ENCODE measurements at places on chromosomes 2 and 18.

- DNase-seq: no peak
Observed at GRCh38 chr18:35923939-35924684, 48.4 kb upstream of the RMP24 start.

- no peak for DNase-seq
Observed at GRCh38 chr2:40164736-40165508, 287.0 kb downstream of the SLC8A1 start.

GRCh38 chr2:1747065-1747941 lies 3.0 kb upstream of the PXDN start:
- DNase-seq: no peak

DNA sequence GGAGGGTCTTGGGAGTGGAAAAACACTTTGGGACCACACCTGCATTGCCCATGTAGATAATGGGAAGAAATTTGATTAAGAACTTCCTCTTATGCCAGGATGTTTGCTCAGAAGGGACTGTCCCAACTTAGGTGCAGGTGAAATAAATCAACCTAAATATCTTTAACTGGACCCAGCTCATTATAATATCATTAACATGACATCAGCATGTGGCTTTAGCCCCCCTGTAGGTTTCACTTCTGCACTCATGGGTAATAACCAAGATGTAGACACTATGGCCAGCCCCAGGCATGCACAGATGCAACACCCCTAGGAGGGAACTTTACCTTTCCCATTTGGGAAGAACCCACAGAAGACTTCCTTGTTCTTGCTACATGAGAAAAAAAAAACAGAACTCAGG lies 227.4 kb upstream of the ZNF804A start:
- DNase-seq: no peak

GRCh38 chr2:55019526-55020258 lies 30.6 kb downstream of the RTN4 start:
- no peak for DNase-seq

DNA sequence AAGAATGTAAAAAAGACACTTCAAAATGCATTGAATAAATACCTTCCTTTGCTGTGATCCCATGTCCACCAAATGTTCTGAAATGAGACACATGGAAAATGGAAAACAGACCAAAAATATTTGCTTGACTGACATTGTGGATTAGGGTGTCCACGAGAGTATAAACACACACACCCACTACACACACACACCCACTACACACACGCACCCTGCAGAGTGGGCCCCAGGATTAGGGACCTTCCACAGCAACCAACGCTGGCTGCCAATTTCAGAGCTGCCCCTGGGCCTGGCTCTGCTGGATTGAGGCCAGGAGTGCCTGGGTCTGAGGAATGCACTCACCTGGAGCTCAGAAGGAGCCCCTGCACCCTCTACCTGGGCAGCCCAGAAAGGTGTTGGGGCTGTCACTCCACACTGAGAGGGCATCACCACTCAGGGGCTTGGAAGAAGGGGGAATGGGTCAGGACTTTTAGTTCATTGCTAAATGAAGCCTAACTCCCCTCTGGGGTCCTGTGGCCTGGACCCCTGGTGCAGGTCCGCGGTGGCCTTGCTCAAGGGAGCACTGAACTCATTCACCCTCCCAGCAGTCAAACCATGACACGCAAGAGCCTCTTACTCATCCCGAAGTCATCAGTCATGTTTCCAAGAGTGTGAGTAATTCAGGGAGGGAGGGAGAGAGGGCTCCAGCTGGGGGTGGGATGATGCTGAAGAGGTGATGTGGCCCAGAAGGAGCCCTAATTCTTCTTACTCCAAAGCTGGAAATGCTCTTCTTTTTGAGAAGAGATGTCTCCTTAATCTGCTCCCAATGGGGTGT lies 50.2 kb upstream of the PLB1 start:
- DNase-seq: no peak

GRCh38 chr2:30255466-30256408 lies 24.4 kb downstream of the LBH start:
- DNase-seq: no peak
